ENCODE measurements at places on chromosomes 5 and 9.

DNA sequence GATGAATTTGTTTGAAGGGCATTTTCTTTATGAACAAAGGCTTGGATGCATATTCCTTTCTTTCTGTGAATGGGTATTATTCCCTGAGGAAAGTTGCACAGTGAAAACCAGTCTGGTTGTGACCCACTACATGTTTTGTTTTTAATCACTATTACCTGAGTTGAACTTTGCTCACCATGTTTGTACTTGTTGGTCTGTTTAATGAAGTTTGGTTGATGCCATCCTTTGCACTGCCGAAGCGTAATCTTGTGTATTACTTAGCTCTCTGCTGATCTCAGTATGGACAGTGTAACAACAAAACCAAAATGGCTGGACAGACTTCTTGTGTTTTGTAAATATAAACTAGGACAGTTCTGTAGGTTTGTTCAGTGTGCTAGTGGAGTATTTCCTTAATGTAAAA is 38.1 kb downstream of the UGCG start:
- no peak for DNase-seq

DNA sequence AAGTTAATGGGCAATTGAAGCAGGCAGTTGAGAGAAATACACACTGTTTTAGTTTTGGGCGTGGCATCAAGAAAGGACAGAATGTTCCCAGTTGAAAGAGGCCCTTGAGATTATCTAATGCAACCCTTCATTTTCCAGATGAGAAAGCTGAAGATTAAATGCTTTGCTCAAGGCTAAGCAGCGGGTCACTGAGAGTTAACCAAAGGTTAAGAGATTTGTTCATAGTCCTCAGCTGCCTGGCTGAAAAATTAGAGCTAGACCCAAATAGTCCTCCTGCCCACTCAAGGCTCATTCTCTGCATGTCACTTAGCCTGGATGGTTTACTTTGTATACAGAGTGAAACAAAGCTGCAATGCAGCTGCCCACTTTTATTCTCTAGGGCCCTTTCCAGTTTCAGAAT is 46.7 kb upstream of the MAMDC2 start:
- DNase-seq: no peak

- DNase-seq: no peak
Measured at GRCh38 chr5:168885324-168886120, 306.4 kb upstream of the PANK3 start.

DNA sequence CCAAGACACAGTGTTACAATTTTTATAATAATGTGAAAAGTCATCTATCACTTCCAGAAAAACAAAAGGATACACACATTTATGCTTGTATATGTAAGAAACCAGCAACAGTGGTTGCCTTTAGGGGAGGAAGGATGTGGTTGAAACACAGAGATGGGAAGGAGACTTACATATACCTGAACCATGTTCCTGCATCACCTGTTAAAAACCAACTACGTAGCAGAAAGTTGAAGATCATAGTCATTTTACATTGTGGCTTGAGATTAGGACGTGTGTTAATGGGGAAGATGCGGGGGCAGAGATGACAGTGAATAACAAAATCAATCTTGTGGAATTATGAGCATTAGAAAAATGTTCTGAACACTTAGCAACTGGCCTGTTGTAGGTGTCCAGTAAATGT is 307.3 kb downstream of the MLLT3 start:
- DNase-seq: no peak

GRCh38 chr5:161314033-161314432 is 232.5 kb downstream of the GABRB2 start:
- no peak for DNase-seq

GRCh38 chr9:125547368-125547767 is 159.6 kb downstream of the MAPKAP1 start:
- no peak for DNase-seq

DNA sequence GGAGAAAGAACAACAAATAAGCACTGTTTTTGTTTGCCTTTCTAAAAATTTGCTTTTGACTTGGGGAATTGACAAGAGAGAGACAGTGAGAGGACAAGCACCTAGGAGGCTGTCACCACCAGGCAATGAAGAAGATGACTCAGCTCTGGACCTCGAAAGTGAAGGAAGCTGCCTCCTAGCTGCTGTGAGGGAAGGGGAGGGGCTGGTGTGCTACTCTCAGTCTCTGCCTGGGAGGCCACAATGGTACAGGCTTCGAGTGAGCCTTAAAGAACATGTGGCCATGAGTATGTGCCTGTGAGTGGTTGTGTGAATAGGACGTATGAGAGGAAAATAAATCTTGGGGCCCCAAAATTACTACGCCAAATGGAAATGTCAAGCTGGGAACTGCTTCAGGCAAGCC is 7.1 kb upstream of the PLK2 start:
- no peak for DNase-seq

GRCh38 chr9:131661568-131662288 is 78.1 kb downstream of the RAPGEF1 start:
- DNase-seq: no peak

DNA sequence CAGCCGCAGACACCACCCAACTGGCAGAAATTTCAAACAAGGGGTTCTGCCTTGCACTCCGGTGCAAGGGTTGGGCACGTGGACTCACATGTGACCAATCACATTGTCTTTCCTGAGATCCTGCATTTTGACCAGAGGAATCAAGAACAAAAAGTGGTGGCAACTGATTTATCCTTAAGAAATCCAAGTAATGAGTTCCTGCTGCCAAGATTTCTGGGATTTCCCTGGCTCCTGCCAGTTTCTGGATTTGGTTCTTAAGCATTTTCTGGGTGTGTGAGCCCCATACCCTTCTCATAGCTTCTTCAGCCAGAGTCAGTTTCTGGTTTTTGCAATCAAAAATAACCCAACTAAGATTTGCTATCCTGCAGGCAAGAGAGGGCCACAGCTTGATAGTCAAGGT is 17.4 kb upstream of the KCNIP1 start:
- DNase-seq: no peak

DNA sequence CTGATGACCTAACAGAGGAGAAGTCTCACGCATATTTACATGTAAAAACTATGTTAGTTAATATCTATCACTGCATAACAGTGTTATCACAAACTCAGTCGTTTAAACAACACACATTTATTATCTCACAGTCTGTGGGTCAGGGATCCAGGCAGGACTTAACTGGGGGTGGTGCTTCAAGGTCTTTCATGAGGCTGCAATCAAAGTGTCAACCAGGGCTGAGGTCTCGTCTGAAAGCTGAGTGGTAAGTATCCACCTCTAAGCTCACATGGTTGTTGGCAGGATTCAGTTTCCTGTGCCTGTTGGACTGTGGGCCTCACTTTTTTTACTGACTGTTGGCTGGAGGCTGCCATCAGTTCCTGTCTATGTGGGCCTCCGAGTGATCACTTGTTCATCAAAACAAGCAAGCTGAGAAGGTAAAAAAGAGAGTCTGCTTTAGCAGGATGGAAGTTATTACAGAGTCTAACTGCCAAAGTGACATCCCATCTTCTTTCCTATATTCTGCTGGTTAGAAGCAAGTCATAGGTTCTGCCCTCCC is 188.6 kb downstream of the CARTPT start:
- DNase-seq: no peak

DNA sequence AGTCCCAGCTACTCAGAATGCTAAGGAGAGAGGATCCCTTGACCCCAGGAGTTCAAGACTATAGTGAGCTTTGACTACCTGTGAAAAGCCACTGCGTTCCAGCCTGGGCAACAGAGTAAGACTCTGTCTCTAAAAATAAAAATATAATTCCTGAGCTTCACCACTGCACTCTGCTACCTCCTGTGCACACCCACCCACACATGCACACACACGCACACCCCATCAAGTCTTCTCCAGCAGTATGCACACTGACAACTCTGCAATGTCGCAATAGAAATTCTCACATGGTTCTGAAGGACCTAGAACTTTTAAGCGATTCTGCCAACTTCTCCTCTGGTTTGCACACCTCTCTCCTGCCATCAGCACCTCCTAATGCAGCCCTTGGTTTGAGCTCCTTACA is 47.5 kb upstream of the FAT2 start:
- no peak for DNase-seq

GRCh38 chr5:74594137-74595040 is 46.1 kb downstream of the ENC1 start:
- no peak for DNase-seq

GRCh38 chr5:141040771-141041426 is 10.3 kb upstream of the PCDHB1 start:
- no peak for DNase-seq

GRCh38 chr9:97553141-97553540 is 51.7 kb downstream of the TMOD1 start:
- DNase-seq: no peak

DNA sequence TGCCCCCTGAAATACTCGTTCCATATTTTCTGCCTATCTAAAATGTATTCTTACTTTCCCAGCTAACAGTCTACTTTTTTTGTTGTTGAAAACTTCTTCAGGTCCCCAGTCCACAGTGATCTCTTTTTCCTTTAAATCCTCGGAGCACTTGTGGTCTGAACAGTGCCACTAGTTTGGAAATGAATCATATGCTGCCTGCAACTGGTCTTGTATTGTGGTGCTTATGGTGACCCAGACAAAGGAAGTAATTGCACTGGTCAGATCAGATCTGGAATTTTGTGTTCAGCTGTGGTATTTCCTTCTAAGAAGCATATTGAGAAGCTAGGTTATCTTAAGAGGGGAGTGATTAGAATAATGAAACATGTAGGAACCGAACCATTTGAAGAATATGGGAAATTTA is 2.9 kb downstream of the UNC13B start:
- DNase-seq: no peak

DNA sequence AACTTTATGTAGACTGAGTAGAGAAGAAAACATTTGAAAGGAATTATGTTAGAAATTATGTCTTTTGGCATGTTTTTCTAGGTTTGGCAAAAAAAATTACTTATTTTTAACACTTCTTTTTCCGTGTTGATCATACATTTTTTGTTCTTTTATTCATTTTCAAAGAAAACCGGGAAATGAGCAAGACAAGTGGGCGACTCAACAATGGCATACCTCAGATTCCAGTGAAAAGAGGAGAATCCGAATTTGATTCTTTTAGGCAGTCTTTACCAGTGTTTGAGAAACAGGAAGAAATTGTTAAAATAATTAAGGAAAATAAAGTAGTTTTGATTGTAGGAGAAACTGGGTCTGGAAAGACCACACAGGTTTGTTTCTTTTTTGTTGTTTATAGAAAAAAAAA is 12.9 kb downstream of the YTHDC2 start:
- DNase-seq: no peak

GRCh38 chr9:129070696-129071525 is 10.0 kb upstream of the DOLPP1 start:
- DNase-seq: no peak

DNA sequence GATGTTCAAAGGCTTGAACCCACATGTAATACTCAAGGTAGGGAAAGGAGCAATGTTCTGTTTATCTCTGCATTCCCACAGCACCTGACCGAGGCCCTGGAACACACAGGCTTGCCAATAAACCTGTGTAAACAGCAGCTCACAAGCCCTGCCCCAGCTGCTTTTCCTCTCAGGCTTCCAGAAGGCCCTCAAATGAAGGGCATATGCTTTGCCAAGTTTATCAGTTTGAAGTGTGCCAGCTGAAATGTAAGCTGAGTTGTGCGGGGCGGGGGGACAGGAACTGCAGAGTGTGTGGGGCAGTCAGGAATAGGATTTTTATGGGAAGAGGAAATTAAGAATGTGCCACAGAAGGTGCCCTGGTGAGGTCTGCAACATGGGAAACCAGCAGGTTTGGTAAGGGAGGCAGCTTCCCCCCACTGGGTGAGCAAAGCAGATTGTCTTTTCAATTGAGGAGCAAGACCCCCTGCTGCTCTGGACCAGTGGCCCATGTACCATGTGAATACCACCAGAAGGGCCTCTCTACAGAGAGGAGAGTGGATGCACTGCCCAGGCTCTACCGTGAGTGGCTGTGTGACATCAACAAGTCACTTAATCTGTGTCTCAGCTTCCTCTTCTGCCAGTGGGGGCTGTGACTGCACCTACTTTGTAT is 194.8 kb downstream of the SPOCK1 start:
- DNase-seq: no peak

DNA sequence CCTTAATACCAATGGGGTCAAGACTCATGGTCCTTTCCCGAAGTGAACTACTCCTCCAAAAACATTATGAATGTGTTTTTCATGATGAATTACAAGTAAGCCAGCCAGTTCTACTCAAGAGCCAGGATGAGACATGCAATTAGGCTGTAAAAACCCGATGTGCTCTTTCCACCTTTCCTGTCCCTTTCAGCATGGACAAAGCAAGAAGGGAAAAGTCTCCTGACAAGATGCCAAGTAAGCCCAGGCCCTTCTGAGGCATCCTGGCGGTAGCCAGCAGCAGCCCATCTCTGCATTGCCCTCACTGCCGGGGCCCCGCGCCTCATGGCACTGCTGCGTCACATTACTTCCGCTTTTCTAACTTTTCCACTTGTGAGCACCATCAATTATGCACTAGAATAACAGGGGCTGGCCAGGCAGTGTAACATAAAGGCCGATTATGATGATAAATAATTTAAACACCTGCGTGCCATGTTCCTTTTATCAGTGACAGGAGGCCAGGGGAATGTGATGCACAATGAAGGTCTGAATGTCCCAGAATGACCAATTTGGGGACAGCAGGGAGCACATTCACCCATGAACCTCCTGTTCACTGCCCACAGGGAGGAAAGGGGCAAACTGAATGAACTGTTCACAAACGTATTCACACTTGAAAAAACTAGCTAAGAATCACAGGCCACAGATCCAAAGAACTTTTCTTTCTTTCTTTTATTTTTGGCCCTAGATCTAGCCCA is 37.4 kb downstream of the EFNA5 start:
- no peak for DNase-seq

- no peak for DNase-seq
Measured at GRCh38 chr5:44384816-44385215, 4.4 kb downstream of the FGF10 start.

GRCh38 chr9:131853434-131853833 is 113.6 kb upstream of the RAPGEF1 start:
- DNase-seq: no peak

All from cortex of kidney (tissue), 1 donor.